ENCODE measurements at places on chromosomes 2 and 18.

GRCh38 chr18:33584548-33585430 is 6.8 kb downstream of the ASXL3 start:
- DNase-seq, result no peak

DNA sequence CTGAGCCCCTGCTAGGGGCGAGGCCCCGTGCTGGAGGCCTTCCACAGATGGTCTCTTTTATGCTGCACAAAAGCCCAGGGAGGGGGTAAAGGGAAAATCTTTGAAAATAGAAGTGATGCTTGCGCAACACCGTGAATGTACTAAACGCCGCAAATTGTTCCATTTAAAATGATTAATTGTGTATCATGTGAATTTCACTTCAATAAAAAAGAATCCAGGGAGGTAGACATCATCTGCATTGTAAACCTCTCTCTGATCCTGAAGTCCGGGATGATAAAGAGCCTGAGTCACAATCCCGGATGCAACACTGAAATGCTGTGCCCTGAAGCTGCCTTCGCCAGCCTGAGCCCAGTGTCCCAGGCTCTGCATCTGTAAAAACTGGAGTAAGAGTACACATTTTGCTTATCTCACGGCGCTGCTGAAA is 107.7 kb upstream of the PPP1CB start:
- peak; percentile 26 for DNase-seq

DNA sequence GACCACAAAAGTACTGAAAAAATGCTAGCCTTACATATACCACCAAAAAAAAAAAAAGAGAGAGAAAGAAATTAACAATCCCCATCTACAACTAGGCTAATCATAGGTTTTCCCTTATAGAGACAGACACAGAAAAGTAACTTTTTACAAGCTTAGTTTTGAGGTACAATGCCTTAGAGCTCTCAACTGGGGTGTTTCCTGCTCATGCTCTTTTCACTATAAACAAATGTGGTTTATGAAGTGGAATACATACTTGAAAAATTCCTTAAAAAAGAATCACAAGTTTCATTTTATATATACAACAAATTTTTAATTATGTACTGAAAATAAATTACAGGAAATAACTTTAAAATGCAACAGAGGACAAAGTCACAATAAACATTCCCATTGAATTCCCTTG is 82.5 kb downstream of the ATL2 start:
- no peak for DNase-seq

GRCh38 chr2:195636890-195637289 is 20.1 kb upstream of the SLC39A10 start:
- no peak for DNase-seq

- DNase-seq, result no peak
Observed at GRCh38 chr2:122831649-122832048, 1076.2 kb downstream of the TSN start.

- peak; percentile 26 for DNase-seq
Observed at GRCh38 chr2:200056105-200056504, 100.7 kb downstream of the MAIP1 start.

DNA sequence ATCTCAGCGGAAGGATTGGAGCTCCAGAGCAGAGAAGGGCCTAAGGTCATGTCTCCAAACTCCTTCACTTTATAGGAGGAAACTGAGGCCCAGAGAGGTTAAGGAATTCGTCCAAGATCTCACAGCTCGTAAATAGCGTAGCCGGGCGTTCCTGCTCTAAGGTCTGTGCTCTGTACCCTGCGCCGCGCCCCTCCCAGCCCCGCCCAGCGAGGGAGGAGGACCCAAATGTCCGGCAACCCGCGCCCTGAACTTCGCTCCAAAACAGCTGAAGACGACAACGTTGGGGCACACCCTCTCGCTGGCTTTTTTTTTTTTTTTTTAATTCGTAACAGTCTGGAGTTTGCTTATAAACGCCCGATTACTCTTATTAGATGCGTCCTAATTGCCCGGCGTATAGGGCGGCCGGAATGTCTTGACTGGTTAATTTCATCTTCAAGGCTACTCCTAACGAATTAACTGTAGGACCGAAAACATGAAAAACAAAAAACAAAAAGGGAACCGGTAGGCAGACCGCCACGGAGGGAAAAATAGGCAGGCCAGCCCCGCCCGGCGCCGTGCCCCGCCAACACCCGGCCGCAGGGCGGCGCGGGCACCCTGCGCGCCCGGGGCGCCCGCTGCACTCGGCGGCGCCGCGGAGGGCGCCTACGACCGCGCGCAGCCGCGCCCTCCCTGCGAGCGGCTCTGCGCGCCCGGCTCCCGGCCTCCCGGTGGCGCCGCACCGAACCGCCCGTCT is 928 bp upstream of the FOSL2 start:
- DNase-seq, result peak; percentile 91

Data from suppressor macrophage (primary cell).